GM13977 (cell line): ENCODE measurements at places on chromosomes 3 and 15.
A peak's percentile ranks its signal among the peaks of the same experiment; 100 is the strongest.

DNA sequence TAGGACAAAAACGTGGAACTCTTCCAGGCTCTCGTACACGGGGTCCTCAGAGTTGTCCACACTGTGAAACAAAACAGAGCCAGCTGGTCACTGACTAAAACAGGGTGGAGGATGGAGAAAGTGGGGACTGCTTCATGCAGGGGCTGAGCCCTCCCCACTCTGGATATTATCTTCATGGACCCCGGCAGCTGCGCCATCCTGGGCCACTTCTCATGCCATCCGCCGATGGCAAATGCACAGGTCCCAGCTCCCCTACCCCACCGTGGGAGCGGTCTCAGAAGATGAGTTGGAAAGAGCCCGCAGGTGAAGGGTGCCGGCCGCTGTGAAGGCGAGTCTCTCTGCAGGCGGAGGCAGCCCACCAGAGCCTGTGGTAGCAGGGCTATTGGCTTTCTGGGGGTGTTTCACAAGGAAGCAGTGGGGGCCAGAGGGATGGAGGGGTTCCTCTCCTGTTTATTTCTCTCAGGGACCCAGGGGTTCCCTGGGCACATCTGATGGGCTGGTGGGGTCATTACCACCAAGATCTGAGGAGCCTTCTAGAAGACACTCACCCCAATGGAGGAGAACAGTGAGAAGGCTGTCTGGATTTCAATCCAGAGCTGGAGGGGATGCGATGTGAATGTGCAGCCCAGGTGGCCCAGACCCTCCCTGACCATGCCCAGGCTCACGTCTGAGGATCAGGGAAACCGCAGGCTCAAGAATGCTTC is 177.3 kb downstream of the KLF13 start:
- no peak for DNase-seq

DNA sequence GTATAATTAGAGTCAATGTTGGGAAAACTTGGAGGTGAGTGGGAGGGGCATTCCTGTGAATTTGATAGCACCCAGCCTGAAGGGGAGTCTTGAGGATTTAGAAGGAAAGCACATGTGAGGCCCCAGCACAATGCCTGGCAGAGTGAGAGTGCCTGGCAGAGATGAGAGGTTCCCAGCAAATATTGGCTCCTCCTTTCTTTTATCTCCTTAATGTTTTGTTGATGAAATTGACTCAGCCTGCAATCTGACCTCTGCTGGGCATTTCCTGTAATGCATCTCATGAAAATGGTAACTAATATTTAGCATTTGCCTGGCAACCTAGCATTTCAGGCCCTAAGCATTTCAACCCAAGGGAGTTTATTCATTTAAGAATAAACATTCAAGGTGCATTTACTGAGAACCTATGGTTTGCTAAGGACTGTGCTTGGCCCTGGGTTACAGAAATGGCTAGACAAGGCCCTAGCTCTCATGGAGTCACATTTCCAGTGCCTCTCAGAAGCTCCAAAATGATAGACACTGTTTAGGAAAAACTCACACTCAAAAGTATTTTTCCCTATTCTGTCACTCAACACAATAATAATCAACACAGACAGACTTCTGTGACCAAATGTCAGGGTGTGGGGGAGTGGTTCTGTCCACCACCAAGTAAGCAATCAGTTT is 19.0 kb downstream of the PDHB start:
- peak; percentile 52 for DNase-seq

DNA sequence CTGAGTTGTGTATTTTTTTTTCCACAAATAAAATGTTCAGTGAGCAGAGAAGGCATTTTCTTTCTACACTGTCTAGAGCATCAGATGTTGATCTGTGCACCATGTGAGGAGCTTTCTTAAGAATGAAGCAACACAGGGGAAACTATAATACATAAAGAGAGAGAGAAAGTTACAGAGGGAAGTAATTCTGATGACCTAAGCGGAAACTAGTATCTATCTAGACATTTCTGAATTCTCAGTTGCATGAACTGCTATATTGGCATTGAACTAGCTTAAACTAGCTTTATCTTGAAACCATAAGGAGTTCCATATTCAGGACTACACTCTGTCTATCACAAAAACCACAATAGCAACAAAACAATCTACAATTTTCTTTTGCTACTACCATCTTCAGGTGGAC is 822.4 kb downstream of the VGLL3 start:
- no peak for DNase-seq

DNA sequence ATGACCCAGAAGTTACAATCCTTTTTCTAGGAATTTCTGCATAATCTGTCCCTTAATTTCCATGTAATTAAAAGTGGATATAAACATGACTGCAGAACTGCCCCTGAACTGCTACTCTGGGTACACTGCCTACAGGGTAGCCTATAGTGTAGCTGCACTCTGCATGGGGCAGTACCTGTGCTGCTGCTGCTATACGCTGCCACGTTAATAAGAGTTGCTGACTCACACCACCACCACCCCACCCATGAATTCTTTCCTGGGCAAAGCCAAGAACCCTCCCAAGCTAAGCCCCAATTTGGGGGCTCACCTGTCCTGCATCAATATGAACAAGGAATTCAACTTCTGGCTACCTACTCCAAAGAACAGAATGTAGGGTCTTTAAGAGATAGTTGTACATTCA is 13.9 kb downstream of the HDGFL3 start:
- DNase-seq = no peak

DNA sequence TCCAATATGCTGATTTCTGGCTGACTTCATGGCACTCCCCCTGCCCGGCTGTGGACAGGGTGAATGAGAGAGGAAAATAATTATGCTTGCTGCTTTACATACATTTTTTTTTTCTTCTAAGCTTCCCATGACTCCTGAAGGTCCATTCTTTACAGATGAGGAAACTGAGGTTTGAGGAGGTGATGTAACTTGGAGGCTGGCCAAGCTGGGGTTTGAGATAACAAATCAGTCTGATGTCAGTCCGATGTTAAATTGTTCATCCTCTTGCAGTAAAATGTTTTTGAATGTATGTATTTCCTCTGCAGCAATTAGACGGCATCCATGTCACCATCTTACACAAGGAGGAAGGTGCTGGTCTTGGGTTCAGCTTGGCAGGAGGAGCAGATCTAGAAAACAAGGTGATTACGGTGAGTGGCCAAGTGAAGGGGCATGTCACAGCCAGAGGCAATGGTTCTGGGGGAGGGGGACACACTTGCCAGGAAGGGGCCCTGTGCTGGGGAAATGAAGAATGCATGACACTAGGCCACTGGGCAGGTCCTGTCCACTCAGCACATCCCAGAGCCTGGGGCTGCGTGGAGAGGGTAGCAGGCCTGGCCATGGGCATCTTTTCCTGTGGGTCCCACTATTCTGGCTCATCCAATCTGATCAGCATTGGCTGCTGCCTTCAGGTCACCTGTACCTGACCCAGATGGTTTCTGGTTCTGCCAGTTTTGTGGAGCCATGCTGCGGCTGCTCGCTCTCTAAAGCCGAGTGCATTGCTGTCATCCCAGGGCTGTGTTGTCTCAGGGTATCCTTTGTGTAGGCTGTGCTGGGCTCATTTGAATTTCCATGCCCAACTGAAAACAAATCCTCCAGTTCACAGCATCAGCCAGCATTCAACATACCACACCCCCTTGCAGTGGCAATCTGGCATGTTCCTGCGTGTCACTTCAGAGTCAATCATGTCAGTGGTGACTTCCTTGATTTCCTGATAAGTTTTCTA is 20.4 kb downstream of the STARD5 start:
- no peak for DNase-seq

- no peak for DNase-seq
Observed at GRCh38 chr3:63849175-63849574, 14.4 kb downstream of the THOC7 start.

DNA sequence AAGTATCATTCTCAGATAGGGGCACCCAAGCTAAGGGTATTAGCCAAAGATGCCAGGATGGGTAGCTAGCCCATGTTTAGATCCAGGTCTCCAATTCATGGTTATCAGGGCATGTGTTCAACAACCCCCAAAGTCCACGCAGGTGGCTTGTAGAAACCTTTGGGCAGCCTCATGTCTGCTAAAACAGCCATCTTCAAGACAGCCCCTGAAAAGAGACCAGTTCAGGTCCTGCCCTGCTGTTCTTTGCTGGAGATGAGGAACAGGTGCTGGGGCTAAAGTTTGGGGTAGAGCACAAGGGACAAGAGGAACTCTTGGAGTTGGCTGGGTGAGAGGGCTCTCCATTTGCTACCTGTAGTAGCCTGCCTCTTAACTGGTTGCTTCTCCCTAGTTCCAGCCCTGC is 4.6 kb downstream of the PPM1M start:
- DNase-seq = no peak

GRCh38 chr3:144554889-144555288 is 583.3 kb downstream of the DIPK2A start:
- no peak for DNase-seq

GRCh38 chr15:70327856-70328678 is 230.3 kb upstream of the TLE3 start:
- DNase-seq = peak; percentile 39

DNA sequence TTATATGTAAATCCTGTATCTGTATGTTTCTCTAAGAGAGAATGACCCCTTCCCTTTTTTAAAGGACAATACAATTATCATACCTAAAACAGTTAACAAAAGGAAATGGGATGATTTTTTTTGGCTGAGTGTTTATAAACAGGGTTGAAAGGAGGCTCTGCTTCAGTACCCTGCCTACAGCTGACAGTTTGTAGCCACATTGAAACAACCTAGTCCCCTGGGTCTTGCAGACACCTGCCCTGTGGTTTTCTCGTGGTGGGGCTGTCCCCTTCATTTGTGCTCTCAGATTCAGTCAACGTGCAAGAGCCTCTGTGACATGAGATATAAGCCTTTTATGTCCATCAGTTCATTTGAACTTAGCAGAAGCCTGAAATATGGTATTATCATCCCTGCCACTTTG is 2.3 kb upstream of the HMCES start:
- peak; percentile 87 for DNase-seq

- no peak for DNase-seq
Observed at GRCh38 chr3:115671761-115672455, 48.6 kb downstream of the GAP43 start.

- DNase-seq = no peak
Observed at GRCh38 chr3:186696522-186696921, 20.6 kb upstream of the KNG1 start.

GRCh38 chr3:147962408-147963164 is 553.4 kb downstream of the ZIC1 start:
- DNase-seq = no peak

GRCh38 chr3:171187706-171188290 is 161.3 kb upstream of the SLC2A2 start:
- DNase-seq = peak; percentile 26

DNA sequence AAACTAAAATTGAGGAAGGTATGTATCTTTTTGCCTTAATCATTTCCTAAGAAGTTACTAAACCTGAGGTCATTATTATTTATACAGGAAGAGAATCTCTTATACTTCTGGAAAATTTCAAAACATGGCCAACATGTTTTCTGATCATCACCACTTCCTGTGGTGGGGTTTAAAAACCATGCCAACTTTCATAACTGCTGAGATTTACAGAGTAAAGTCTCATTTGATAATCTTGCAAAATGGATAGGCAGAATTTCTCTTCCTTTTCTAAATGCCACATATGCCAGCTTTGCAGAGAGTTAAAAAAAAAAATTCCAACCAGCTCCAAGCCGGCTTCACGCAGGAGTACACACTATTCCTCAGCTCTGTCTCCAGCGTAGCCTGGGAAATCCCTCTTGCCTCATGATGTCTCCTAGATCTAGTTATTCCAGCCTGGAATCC is 124.3 kb upstream of the SPRED1 start:
- DNase-seq = no peak

DNA sequence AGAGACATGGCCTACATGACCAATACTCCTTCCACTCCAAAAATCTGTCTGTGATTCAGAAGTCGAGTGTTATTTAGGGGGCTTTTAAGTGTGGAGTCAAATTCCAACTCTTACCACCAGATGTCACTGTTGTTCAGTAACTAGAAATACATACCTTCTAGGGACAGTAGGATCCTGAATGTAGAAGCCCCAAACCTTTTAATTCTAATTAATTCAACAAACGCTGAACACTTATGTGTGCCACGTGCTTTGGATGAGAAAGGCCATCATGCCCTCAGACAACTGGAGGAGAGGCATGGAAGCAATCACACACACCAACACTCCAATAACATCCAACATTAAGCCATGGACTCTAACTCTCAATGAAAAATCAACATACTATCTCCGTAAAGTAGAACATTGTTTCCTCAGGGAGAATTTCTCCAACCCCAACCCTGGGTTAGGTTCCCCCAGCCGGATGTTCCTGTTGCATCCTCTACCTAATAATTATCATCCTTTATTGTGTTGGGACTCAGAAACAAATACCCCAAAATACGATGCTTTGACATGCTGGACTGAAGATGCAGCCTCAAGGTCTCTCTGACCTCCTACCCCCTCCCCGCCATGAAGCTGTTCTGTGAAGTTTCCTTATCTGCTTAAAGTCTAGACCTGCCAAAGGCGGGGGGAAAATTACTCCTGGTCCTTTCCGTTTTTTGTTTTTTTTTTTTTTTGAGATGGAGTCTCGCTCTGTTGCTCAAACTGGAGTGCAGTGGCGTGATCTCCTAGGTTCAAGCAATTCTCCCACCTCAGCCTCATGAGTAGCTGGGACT is 8.0 kb upstream of the CCDC13 start:
- DNase-seq = peak; percentile 63

GRCh38 chr15:98863983-98864382 is 143.6 kb downstream of the PGPEP1L start:
- no peak for DNase-seq

DNA sequence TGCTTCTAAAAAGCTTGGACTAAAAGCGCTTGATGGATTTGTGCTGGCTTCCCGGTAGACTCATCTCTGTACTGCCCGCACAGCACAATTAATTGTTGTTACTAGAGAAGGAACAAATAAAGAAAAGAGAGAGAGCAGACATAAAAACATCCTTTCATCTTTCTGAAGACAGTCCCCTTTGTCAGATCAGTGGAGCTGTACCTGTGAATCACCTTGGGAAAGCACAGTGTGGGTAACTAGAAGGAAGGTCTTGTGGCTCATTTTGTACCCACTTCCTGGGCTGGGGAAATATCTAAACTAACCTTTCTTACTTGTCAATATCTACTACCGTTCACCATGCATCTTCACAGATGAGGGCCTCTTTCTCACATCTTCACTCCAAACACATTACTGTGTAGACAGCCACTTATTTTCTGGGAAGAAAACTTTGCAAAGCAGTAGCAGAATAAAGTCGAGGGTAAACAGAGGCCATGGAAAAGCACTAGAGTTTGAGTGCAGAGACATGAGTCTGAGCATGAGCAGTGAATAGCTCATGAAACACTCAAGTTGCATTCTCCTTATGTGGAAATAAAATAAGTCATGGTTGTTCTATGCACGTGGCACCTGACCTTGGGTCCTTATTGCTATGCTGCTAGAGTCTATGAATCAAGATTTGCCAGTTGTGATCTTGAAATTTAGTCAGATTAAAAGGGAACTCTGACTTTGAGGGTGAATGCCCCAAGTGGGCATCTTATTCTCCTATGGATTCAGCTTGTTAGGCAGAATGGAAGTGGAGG is 169.3 kb downstream of the LPP start:
- no peak for DNase-seq

GRCh38 chr3:33130144-33130543 is 16.3 kb downstream of the CRTAP start:
- no peak for DNase-seq

DNA sequence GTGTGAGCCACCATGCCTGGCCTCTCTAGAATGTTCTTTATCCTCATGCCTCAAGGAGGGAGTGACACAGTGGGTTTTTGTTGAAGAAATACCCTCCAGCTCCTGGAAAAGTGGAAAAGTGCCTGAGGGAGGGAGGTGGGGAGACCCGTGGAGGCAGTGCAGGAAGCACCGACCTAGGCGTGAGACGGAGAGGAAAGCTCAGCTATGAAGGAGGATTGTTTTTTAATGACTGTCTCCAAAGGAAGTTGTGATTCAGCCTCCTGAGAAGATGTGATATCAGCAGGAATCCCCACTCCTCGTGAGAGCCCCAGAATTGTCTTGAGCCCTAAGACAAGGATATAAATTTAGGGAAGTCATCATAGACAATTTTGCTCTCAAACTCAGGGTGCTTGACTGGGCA is 21.7 kb downstream of the RPLP1 start:
- no peak for DNase-seq
